ENCODE measurements at places on chromosomes 5 and 9.

DNA sequence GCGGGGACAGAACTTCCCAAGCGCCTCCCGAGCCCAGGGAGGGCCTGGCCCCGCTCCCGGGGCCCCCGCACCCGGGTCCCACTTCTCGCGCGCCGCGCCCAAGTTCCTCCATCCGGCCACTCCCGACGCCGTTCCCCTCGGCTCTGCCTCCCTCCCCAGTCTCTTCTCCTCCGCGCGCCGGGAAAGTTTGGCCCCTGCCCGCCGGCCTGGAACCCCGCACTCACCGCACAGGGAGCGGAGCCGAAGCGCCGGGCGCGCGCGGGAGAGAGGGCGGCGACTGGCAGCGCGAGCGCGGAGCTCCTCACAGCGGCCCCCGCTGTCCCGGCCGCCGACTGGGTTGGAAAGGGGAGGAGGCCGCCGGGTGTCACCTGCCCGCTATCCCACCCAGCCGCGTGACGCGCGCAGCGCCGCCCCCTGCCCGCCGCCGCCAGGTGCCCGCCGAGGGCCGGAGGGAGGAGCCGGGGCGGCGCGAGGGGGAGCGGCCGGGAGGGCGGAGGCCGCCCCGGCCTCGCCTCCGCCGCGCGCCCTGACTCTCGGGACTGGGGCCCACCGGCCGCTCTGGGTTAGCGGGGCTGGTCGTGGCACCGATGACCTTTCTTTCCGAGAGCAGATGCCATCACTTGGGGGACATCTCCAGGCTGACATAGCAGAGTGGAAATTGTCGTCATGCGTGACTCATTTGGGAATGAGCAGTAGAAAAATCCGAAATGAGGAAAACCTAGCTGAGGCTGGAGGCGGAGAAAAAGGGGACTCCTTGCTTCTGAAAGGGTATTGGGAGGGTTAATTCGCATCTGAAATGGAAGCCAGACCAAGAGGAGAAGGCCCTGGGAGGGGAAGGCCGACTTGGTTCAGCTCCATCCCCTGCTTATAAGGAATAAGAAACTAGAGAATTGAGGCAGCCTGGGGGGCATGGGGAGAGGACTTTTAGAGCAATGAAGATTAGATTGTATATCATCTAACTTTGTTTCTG lies at the start of gene ELOVL7:
Gene ELOVL7 (minus strand): TSS at position 334 of the 970 bp plus-strand sequence. CDS start 56,872 bp downstream, outside the sequence.
- peak; percentile 85 for DNase-seq

- no peak for DNase-seq
These were observed 54.9 kb downstream of the NUP155 start for GRCh38 chr5:37316027-37316426.

- peak; percentile 19 for DNase-seq
These were observed 700 bp downstream of the CDO1 start for GRCh38 chr5:115815693-115816225.

DNA sequence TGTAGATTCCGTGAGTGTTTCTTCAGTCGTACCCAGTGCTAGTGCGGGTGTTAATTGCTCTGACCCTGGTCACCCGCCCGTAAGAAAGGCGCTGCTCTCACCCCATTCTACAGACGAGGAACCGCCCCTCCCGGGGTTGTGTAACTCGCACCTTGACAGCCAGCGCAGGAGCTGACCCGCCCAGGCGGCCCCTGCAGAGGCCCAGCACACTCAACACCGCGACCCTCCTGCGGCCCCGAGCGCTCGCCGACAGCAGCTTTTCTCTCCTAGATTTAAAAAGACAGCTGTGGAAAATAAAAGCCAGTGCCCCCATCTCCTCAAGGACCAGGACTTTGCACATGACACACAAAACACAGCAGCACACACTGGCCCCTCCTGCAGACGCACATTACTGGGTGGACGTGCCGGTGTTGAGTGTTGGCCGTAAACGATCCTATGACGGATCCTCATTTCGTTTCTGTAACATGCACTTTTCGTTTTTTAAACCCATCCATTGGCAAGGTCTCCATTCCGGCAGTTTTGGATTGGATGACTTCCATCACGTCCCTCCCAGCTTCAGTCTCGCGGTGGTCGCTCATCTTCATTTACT lies 22.9 kb downstream of the OR2V2 start:
- DNase-seq: no peak

DNA sequence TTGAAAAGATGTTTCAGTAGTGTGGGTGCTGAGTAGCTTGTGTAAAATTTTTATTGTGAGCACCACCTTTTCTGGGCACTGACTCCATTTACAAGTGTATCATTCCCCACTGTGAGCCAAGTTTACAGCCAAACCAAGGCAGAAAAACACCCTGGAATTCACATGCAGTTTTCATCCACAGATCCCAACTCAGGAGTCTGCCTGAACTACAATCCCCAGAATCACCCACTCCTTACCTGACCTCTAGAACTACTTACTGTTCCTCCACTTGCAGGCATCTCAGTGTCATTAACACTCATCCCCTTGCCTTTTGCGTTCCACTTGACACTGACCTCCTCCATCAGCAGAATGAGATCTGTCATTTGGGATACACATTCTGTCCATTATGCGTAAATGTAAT lies 2042.6 kb upstream of the CDH6 start:
- no peak for DNase-seq

DNA sequence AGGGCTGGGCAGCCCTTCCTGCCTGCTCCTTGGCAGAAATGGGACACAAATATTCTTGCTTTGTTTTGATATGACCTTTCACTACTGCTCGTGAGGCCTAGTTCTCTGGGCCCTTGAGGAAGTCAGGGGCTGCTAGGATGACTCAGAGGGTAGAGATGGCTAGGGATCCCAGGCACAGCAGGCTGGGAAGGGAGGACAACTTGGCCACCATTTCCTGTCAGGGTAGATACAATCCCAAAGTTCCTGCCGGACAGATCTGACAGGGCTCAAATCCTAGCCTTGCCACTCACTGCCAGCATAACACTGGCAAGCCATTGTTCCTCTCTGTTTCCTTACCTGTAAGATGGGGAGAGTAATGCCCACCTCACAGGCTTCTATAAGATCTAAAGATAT lies 31.7 kb upstream of the MEIKIN start:
- DNase-seq: no peak

DNA sequence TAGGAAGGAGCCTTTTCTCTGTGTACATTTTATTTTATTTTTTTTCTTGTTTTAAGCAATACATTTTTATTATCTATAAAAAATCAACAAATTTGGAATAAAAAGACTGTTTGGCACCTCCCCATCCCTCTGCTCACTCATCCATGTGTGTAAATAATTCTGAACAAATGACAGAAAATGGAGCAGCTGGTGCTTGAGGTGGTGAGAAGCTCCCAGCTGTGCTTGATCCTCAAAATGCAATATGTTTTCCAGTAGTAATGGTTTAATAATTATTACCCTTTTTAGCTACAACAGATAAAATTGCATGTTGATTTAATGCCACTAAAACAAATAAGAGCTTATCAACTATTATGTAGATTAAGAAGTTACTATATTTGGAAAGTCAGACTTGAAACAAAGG lies 132.5 kb downstream of the CDH18 start:
- no peak for DNase-seq

- no peak for DNase-seq
These were observed 86.0 kb upstream of the RAI14 start for GRCh38 chr5:34570143-34570542.

GRCh38 chr5:149355688-149356087 lies 2.2 kb upstream of the PCYOX1L start:
- no peak for DNase-seq

DNA sequence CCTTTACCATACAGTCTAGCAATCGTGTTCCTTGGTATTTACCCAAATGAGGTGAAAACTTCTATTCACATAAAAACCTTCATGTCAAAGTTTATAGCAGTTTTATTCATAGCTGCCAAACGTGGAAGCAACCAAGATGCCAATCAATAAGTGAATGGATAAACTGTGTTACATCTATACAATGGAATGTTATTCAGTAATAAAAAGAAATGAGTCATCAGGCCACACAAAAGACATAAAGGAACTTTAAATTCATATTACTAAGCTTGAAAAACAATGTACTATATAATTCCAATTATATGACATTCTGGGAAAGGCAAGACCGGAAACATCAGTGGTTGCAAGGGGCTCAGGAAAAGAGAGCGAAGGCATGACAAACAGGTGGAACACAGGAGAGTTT lies 679.9 kb downstream of the ISL1 start:
- no peak for DNase-seq

- DNase-seq: no peak
These were observed 9.4 kb downstream of the APTX start for GRCh38 chr9:32991897-32992594.

DNA sequence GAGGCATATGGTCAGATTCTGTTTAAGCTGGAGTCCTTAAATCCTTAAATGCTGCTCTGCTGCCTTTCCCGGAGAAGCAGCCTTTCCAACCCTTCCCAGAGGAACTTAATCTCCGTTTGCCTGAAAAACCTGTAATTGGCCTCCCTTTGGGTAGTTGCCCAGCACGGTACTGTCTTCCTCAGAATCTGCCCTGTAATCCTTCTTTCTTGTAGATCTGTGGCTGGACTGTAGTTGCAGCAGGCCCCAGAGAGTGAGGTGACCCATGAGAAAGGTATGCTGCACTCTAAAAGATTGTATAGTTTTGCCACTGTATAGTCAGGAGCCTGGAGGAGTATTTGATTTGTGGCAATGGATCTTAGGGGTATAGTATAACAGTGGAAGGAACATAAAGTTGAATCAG lies 11.7 kb downstream of the SPIN1 start:
- DNase-seq: no peak

DNA sequence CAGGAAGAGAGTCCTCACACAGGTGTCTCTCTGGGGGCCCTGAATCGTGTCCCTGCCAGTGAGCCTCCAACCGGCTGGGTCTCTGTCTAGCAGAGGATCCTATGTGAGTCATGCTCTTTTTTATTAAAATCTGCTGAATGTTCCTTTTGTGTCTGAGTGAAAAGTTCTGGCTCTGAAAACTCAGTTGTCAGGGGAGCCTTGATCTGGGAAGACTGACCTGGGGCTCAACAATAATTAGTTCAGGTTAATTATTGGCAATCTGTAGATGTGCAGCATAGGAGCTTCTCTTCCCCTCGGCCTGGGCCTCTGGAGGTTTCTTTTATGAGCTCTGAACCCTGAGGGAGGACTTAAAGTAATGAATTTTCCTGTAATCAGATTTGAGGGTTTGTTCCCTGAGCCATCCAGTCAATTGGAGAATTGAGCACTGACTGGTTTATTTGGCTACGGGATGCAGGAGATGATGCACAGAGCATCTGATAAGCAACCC lies 45.2 kb downstream of the ALG2 start:
- no peak for DNase-seq

GRCh38 chr5:63131626-63132285 lies 553.1 kb downstream of the LRRC70 start:
- no peak for DNase-seq

GRCh38 chr9:505741-506059 lies 291.0 kb downstream of the DOCK8 start:
- DNase-seq: peak; percentile 28

- DNase-seq: no peak
These were observed 148.7 kb upstream of the GDNF start for GRCh38 chr5:37988454-37989046.

DNA sequence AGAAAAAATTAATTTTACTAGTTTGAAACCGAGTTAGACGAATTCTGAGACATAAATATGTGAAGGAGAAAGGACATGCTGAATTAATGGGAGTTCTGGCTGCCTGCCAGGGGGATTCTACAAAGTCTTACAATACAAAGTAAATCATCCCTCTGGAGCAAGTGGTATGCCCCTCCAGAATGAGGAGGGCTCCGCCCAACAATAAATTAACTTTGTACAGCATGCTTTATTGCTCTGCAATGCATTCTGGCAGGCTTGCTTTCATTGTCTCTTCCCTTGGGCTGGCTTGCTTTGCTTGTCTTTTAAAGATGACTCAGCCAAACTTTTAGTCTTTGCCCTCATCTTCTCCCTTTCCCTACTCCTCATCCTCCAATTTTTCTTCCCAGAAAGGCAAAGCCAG lies 11.7 kb upstream of the PCDHB1 start:
- no peak for DNase-seq

GRCh38 chr9:109242741-109243140 lies 75.7 kb upstream of the FRRS1L start:
- no peak for DNase-seq

GRCh38 chr5:107949688-107950341 lies 279.1 kb upstream of the EFNA5 start:
- DNase-seq: no peak

GRCh38 chr9:3367185-3367584 lies 158.6 kb downstream of the RFX3 start:
- DNase-seq: no peak

DNA sequence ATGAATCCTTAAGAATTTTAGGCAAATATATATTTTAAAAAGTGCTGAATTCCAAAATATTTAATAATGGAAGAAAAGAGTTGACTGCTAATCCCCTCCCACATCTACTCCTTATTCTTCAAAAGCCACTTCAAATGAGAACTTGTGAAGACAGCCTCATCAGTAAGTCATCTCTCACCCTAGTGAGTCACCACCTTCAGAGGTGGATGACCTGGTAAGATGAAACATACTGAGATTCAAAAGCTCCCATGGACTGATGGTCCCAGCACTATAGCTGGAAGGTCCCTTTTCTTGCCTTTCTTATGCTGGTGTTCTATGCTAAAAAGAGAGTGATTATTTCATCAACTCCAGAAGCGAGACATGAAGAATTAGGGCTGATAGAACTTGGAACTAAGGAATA lies 37.8 kb upstream of the SPDL1 start:
- no peak for DNase-seq

GRCh38 chr5:74055486-74056106 lies 429.6 kb downstream of the ARHGEF28 start:
- no peak for DNase-seq

GRCh38 chr9:120412425-120412951 lies 167.5 kb downstream of the CDK5RAP2 start:
- no peak for DNase-seq

GRCh38 chr5:158840193-158840592 lies 259.5 kb downstream of the EBF1 start:
- DNase-seq: no peak

DNA sequence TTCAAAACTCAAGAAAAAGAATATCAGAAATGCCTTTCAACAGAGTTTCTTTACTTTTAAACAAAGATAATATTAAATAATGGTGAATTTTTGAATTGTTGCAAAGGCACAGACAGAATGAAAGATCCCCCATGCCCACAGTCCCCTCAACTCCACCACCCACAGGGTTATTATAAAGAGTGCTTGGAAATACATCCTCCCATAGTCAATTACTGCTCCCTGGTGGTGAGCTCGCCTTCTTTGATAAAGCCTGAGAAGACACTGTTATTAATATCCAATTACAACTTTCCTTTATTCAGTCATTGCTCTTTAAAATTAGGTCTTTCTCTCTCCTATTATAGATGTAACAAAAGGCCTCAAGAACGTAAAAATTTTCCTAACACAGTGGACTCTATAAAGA lies 490.2 kb upstream of the RORB start:
- DNase-seq: no peak
